Effector memory CD4-positive, alpha-beta T cell (primary cell): ENCODE measurements at places on chromosomes 5 and 9.

DNA sequence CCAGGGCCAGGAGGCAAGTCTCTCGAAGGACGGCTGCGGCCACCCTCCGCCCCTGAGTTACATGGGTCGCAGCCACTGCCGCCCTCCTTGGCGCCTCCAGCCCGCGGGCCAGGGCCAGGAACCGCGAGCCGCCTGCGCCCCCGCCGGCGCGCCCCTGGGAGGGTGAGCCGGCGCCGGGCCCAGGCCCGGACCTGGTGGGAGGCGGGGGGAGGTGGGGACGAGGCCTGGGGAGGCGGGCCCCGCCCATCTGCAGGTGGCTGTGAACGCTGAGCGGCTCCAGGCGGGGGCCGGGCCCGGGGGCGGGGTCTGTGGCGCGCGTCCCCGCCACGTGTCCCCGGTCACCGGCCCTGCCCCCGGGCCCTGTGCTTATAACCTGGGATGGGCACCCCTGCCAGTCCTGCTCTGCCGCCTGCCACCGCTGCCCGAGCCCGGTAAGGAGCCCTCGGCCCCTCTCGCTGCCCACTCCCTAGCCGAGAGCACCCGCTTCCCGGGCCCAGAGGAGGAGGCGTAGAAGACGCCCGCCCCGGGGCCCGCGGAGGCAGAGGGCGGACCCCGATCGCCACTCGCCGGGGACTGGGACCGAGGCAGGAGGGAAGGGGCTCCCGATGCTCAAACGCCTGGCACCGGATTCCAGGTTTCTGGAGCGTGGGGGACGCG lies at the start of gene ASS1:
ASS1 (plus strand) TSS at position 397 of the 657 bp plus-strand sequence. CDS start 7,268 bp downstream, outside the sequence.
- DNase-seq = no peak

- no peak for DNase-seq
These were observed 7.3 kb downstream of the BRD3 start for GRCh38 chr9:134060546-134060945.

DNA sequence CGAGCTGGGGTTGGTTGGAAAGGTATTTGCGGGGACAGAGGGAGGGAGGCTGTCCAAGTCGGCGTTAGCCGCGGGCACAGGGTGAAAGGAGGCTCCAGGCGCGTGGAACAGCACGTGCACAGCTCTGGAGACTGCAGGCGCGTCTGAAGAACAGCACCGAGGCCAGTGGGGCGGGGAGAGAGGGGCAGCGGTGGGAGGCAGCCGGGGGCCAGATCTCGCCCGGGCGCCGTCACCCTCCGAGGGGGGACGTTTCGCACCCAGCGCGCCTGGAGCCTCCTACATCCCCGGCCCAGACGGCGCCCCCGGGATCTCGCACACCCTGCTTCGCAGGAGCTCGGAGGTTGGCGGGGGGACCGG lies 79.6 kb downstream of the NTNG2 start:
- no peak for DNase-seq

- no peak for DNase-seq
These were observed 632.9 kb upstream of the TLE4 start for GRCh38 chr9:78938821-78939220.

DNA sequence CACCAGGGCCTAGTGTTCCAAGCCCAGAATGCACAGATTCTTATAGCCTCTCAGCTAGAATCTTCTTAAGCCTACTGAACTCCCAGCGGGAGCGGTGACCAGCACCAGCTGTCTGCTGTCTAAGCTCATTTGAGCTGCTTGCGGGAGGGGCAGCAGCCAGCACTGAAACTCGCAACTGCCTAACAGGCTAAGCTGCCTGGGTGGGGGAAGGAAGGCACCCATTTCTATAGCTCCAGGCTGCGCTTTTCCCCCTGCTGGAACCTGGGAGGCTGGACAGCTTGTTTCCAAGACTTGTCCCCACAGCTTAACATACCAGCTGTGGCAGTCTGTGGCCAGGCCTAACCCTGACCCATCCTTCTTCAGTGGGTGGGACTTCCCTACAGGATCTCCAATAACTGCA lies 512.9 kb downstream of the EFNA5 start:
- DNase-seq = no peak

GRCh38 chr5:175687231-175687701 lies 29.4 kb downstream of the HRH2 start:
- no peak for DNase-seq

GRCh38 chr5:141641634-141642267 lies 5.0 kb downstream of the RELL2 start:
- no peak for DNase-seq

DNA sequence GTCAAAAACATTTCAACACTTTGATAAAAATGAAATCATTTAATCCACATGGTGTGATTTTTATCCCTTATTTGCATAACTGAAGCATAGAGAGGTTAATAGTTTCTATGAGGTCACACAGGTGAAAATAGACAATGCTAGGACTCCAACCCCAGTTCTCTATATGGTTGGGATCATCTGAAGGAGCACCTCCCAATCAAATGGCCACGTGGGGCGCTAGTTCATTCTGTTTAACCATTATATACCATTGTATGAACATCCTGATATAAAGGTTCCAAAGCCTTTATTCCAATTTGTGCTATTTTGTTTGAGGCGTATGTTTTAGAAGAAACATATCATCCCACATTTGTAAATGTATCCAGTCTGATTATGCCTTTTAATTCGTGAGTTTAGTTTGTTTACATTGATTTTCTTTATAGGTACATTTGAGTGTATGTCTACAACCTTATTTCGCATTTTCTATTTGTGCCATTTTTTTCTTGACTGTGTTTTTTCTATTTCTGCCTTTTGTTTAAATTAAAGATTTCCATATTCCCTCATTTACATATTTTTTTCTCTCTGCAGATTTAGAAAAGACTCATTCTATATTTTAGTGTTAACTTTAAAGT lies 1092.0 kb downstream of the MAT2B start:
- no peak for DNase-seq

DNA sequence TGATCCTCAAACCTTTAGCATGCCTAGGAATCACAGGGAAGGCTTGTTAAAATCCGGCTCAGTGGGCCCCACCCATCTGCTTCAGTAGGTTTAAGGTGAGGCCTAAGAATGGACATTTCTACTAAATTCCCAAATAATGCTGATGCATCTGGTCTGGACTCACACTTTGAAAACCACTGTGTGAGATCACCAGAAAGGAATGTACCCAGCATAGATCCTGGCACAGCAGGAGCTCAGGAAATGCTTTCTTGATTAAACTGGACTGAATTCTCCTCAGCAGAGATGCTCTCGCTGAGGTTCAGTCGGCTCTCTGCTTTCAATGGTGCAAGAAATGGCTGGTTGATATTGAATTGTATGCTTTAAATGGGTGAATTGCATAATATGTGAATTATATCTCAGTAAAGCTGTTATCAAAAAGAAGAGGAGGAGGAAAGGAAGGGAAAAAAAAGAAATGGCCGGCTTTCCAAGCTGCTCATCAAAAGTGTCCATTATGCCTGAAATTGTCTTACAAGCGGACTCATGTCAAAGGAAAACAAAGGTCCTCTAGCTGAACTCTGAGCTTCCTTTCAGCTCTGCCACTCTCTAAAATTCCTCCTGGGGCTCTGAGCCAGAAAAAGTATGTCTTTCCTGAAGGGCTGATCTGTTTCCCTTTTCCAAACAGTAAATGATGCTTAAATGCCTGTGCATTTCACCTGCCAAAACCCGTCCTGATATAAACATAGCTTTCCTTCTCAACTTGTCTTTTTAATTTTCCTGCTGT lies 77.6 kb upstream of the SAP30L start:
- no peak for DNase-seq
